ENCODE measurements at places on chromosomes 3 and 15.
A peak's percentile ranks its signal among the peaks of the same experiment; 100 is the strongest.

DNA sequence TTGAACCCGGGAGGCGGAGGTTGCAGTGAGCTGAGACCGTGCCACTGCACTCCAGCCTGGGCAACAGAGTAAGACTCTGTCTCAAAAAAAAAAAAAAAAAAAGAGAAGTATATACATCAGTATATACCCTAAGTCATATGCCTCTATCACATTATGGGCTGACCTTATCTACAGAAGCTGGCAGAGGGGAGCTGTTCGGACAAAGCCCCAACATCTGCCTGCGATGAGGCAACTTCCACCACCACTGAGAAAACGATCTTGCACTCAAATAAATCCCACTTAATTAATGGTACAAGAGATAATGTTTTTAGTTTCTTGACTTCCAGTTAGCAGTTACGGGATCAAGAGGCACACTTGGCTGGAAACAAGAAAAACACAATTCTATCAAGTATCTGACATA, 2.2 kb downstream of the GLT8D1 start:
- DNase-seq, result no peak

- peak; percentile 29 for DNase-seq
Measured at GRCh38 chr3:197151580-197151979, 122.0 kb upstream of the MELTF start.

- no peak for DNase-seq
Measured at GRCh38 chr15:94004697-94005096, 226.7 kb upstream of the MCTP2 start.

DNA sequence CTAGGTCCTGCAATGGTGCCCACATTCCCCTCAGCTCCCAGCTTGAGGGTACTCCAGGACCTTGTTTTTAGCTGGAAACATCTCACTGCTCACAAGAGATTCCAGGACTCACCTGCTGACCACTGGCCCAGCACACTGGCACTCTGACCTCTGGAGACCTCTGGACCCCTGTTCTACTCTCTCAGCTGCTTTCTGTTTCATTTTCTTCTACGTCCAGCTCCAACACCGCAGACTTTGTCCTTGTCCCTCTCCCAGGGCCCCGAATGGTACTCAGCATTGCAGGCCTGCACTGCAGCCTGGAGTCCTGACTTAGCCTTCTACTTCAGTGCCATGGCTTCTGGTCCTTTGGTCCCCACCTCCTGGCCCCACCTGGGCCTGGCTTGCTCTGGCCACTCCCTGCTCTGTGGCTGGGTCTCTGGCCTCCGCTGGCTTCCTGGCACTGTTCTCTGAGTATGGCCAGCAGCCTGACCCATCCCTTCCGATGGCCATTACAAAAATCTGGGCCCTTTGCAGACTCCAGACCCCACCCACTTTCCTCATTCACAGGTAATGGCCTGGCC, 27.9 kb downstream of the KY start:
- no peak for DNase-seq

- DNase-seq, result no peak
Measured at GRCh38 chr3:112000966-112001365, 2.2 kb downstream of the TAGLN3 start.

GRCh38 chr3:72303926-72304325, 519.0 kb upstream of the PROK2 start:
- no peak for DNase-seq

- DNase-seq, result no peak
Measured at GRCh38 chr3:70250492-70250891, 61.9 kb downstream of the MDFIC2 start.

DNA sequence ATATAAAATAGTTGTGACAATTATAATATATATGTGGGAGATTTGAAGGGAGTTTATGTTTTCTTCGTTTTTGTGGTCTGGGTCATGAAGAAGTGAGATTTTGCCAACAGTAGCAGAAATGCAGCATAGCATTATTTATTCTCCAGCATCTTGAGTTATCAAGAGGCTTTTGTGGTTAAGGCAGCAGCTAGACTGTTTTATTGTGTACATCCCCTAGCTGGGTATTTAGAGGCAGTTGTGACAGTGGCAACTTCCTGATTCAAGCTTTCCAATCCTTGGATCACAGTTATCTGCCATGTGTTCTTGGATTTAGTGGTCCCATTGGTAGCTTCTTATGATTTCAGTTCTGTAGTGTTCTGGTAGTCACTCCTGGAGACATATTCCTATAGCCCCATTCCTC, 29.0 kb downstream of the ARIH1 start:
- no peak for DNase-seq

GRCh38 chr3:80285388-80285787, 517.6 kb upstream of the ROBO1 start:
- DNase-seq, result peak; percentile 42

DNA sequence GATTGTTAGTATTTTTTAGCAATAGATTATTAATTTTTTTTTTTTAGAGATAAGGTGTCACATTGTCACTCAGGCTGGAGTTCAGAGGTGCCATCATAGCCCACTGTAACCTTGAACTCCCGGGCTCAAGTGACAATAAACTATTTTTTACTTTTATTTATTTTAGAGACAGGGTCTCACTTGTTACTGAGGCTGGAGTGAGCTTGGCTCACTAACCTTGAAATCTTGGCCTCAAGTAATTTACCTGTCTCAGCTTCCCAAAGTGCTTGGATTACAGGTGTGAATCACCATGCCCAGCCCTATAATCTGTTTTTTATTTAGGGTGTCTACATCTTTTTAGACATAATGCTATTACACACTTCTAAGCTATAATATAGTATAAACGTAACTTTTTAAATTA, 7.9 kb upstream of the ARPP19 start:
- DNase-seq, result no peak

GRCh38 chr15:70375586-70375985, 277.9 kb upstream of the TLE3 start:
- DNase-seq, result no peak

- no peak for DNase-seq
Measured at GRCh38 chr3:34312684-34313083, 514.3 kb downstream of the PDCD6IP start.

DNA sequence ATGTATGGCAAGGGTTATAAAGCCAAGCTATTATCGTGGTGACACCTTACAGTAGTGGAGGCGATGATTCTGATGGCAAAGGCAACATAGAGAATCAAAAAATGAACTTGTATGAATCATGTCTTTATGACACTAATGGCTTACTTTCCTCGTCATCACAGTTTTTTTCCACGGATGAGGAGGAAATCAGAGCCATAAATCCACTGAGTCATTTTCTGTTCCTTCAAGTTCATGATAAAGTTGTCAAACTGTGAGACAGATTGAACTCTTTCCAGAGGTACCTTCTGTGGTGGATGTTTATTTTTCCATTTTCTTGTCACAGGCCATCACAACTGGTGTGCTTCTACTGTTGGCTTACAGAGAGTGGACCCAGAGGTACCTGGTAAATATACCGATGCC, 8.5 kb downstream of the TMEM212 start:
- DNase-seq, result no peak

Data from fibroblast of skin of left quadriceps (primary cell).